Stimulated activated CD4-positive, alpha-beta T cell treated with anti-CD3 and anti-CD28 coated beads, Interleukin-12 subunit alpha, Interleukin-12 subunit beta, amount 100 ng/mL, for 4 hours (primary cell): ENCODE measurements at places on chromosomes 1 and 21.

GRCh38 chr1:64664299-64664698 lies 80.6 kb upstream of the RAVER2 start:
- no peak for DNase-seq

GRCh38 chr1:17502326-17502778 lies 37.1 kb upstream of the ARHGEF10L start:
- peak; percentile 22 for DNase-seq

DNA sequence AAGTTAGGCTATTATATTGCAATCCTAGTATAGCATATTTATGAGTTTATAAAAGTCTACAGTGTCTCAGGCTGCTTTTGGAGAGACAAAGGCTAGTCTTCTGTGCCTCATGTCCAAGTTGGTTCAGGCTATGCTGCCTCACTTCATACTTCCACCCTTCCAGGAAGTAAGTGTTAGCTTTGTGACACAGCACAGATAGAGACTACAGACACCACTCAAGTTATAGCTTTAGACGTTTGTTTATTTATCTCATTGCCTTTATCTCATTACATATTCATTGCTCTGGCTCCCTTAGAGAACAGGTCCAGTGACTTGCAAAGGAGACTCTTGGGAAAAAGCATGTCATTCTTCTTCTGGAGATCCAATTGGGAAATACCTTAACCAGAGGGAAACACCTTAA lies 22.6 kb upstream of the GBP4 start:
- DNase-seq, result no peak

DNA sequence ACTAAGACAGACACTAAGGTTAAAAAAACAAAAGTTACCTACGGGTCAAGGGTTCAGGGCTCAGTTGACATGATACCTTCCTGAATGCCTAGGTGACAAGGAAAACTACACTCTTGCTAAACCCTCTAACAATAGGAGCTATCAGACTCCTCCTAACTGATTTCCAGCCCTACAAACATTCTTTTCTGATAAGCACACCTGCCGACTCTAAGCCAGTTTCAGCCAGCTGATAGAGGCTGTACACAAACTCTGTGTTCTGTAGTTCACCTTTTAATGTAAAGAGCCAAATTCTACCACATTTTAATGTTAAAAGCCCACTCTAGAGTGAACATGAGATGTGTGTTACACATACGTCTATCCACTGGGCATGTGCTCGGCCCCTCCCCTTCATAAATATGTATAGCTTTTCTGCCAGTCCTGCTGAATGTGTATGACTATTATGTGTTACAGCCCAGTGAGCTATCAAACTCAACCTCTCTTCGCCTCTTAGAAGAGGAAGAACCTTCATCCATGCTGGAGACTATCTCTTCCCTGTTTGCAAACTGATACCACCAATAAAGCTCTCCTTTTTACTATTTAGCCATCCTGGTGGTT lies 40.0 kb upstream of the FAM163A start:
- DNase-seq, result no peak

DNA sequence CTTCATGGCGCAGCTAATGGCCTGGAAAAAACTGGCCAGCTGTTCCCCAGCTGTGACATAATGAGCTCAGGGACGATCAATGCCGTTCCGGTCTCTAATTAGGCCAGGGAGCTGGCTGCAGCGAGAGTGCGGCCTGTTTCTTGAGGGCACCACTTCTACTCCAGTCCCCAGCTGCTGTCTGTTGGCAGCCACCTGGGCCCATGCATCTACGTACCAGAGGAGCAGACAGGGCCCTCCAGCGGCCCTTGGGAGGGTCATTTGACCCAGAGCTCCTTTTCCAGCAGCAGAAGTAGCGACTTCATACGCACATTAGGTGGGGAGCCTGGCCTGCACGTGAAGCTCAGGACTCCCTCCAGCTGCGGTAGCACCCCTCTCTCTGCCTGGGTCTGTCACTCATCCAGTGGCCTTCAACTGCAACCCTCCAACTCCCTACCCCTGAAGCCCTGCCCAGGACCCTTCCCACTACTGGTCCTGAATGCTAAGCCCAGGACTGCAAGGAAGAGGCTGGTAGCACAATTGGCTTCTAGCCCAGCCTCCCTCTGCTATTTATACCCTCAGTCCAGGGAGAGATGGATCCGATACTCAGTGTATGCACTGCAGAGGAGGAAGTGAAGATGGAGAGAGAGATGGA lies 9.1 kb upstream of the GPR61 start:
- DNase-seq, result no peak

GRCh38 chr1:32426489-32427255 lies 32.4 kb upstream of the BSDC1 start:
- no peak for DNase-seq

DNA sequence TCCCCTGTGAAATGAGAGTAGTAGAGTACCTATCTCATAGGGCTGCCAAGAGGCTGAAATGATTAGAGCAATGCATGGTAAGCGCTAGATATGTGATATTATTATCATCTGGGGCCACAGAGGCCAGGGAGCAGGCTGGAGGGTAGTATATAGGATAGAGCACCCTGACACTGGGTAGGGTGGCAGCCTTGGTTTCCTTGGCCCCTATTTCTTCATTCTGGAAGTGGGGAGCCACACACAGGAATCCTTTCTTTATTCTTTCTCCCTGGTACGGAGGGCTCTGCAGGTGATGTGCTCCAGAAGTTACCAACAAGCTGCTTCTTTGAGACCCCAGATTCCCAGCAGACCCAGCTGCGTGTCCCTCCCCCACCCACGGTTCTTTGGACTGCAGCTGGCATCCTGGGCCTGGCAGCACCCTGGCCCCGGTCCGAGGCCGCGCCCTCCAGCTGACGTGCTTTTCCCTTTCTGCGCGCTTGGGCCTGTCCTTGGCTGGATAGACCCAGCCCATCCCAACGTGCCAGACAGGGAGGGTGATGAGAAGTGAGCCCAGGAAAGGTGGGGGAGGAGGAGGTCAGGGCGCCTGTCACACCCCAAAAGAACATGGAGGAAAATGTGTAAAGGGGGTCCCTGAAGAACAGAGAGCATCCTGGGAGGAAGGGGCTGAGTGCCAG lies 18.2 kb downstream of the INAVA start:
- no peak for DNase-seq

DNA sequence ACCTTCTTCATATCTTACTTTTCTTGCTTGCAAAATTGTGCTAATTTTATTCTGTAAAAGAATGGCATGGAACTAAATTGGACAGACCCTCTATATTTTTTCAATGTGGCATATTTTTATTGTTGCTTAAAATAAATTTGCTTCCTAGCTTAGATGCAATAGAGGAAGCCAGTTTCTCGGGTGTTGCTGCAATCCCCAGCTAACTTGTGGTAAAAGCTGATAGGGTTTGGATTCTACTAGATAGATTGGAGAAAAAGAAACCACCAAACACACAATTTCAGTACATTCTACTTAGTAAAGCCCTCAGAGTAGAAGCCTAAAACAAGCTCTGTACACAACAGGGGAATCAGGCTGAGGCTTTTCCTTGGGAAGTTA lies 49.5 kb upstream of the GCLM start:
- DNase-seq, result no peak

DNA sequence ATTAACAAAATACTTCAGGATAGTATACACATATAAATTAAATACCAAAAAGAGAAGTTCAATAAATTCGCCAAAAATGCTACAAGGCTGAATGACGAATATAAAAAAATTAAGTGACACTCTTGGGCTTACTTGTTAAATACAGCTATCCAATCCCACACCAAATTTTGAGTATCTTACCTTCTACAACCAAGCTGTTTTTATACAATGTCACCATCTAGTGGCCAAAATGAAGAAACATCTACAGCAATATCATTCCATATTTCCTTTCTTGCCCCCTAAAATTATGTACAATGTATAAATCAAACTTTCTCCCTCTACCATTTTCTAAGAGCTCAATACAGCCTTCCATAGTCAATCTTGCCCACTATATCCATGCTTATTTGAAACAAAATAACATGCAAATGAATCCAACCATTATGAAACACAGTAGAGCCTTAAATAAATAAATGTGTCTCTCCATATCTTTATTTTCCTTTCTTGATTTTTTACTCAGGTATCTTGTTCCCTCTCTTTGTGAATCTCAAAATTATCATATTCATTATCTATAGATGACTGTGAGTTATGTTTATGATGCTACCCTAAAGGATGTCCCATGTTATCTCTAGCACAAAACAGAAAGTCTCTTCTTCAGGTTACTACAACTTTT lies 86.3 kb downstream of the ACBD6 start:
- no peak for DNase-seq

GRCh38 chr1:33996281-33996680 lies 132.4 kb downstream of the HMGB4 start:
- no peak for DNase-seq

GRCh38 chr1:230105754-230106625 lies 39.0 kb downstream of the GALNT2 start:
- DNase-seq, result no peak

- no peak for DNase-seq
These were observed 9.8 kb downstream of the C1orf74 start for GRCh38 chr1:209774592-209774991.

- no peak for DNase-seq
These were observed 126.4 kb downstream of the FAM78B start for GRCh38 chr1:166040202-166040997.

DNA sequence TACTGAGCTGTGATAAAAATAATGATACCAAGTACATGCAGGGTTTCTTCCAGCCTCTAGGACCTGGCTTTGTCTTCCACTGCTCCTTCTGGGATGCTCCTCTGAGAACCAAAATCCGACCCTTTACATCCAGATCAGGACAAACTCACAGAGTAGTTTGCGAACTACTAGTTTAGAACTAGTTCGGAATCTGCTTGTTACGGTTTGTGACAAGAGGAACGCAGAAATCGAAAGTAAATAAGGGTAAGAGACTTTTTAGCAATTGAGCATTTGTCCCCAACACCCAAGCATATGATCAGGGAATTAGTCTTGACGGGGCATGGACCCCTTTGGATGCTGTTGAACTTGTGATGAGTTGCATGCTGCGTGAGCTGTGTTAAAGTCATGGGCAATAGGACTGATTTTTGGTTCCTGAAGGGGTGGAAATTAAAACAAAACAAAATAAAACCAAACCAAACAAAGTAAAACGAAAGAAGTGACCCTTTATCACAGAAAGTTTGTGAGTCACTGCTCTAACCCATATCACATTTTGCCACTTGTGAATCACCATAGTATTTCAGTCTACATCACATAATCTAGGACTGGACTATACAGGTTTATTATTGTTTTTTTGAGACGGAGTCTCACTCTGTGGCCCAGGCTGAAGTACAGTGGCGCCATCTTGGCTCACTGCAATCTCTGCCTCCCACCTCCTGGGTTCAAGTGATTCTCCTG lies 35.7 kb upstream of the ERRFI1 start:
- DNase-seq, result no peak

GRCh38 chr1:101918277-101918676 lies 78.4 kb downstream of the OLFM3 start:
- no peak for DNase-seq

GRCh38 chr1:61098906-61099437 lies 16.6 kb downstream of the NFIA start:
- no peak for DNase-seq

GRCh38 chr1:199102239-199102638 lies 463.4 kb downstream of the PTPRC start:
- no peak for DNase-seq

DNA sequence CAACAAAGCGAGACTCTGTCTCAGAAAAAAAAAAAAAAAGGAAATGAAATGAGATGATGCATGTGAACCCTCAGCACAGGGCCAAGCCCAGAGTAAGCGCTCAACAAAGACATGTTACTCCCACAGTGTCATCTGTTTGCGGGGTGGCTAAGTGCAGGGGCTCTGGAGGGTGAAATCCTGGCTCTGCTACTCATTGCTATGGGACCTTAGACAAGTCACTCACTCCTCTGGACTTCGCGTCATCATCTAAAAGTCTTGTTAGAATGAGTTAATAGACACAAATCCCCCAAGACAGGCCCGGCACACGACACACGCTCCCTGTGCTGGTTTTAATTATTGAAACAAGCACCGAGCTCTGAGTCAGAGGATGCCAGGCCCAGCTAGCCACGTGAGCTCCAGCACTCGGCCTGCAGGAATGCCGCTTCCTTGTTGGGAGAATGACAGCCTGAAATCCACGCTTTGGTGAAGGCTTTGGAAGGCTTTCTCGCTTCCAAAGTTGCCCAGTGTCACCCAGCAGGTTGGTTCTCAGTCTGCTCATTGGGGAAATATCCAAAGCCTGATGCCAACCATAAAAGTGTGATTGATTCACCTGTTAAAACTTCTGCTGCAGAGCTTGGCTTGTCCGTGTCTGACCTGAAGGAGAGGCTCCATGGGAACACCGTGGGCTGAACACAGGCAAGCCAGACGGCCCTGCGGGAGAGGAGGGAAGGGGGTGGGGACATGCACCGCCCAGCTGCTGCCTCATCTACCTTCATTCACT lies 36.7 kb upstream of the TARDBP start:
- DNase-seq, result no peak

DNA sequence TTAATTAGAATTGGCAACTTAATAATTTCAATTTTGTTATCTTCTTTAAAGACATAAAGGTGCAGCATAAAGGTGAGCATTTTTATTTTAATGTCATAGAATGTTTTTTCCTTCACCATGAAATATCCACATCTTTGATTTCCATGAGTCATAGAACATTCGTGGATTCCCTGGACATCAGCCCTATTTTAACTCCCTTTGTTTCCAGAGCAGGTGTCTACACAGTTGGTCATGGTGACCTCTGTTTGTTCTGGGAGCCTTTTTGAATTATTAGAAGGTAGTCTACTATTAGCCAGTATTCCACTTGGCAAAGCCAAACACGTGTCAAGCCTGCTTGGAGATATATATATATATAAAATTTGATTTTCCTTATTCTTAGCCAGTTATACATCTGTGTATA lies 572.9 kb downstream of the LTN1 start:
- no peak for DNase-seq

GRCh38 chr1:110150330-110151174 lies at the start of gene SLC6A17:
SLC6A17 (plus strand) TSS chr1:110150494; CDS start chr1:110166930, 16,436 bp downstream.
- DNase-seq, result peak; percentile 13

GRCh38 chr1:223245983-223246382 lies 102.9 kb upstream of the TLR5 start:
- no peak for DNase-seq

DNA sequence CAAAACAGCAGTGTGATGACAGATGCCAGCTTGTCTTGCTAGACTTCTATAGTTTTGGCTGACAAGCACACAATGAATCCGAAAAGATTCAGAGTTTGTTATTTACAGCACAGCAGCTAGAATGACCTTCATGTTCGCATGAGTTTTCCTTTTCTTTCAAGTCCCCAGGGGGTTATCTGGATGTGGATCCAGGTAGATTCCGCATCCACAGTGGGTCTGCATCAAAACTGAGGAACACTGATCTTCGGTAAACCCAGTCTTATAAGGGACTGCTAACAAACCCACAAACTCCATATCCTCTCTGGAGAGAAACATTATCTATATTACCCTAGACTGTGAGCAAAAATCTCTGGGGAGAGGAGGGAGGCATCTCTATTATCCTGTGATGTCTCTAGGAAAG lies 69.0 kb upstream of the DEPDC1 start:
- DNase-seq, result no peak

DNA sequence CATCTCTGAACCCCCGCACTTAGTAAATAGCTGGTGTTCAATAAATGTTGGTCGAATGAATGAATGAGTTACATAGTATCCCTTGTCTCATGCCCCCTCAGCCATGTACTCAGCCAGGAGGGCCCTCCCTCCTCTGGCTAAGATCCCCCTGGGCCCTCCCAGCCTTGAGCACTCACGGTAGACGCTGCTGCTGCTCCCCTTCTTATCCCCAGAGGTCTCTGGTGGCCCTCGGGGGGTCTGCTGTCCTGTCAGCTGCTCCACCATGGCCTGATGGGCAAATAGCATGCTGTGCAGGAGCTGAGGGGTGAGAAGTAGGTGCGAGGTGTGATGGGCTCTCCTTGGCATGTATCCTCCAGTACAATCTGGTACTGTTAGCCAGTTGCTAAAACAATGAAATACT lies 1.9 kb downstream of the ETV3L start:
- no peak for DNase-seq

- no peak for DNase-seq
These were observed 40.4 kb downstream of the TENT5C start for GRCh38 chr1:117646007-117646811.
